ENCODE measurements at places on chromosomes 6 and 20.

DNA sequence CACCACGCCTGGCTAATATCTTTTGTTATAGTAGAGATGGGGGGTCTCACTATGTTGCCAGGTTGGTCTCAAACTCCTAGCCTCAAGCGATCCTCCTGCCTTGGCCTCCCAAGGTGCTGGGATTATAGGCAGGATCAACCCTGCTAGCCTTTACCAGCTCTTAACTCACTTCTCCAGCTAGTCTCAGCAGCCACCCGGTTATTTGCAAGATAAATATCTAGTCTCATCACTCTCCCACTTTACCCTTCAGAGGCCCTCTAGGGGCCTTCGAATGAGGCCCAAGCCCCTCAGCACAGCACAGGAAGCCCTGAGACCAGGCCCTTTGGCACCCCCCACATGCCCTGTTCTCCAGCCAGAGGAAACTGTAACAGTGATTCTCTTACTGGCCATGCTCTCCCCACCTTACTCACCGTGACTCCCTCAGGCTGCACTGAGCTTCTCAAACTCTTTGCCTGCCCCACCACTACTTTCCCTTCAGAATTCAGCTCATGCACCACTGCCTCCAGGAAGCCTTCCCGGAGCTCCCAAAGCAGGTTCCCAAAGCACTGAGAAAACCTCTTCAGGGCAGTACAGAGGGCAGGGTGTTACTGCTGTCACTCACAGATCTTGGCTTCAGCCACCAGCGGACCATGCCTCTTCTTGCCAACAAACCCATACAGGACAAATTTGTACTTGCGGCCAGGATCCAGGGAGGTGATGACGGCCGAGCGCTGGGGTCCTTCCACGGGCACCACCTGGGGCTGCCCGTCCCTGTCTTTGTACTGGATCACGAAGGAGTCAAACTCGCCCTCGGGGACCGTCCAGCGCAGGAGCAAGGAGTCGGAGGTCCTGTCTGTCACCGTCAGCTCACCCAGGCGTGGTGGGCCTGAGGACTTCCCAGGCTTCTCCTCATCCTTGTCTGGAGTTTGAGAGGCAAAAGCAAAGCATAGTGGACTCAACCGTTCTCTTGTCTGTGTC, 25.0 kb downstream of the TNXB start:
- no peak for DNase-seq

- no peak for DNase-seq
These were observed 104.9 kb downstream of the FOXO3 start for GRCh38 chr6:108665495-108666196.

GRCh38 chr6:85092226-85092625, 327.8 kb upstream of the TBX18 start:
- no peak for DNase-seq

- no peak for DNase-seq
These were observed 17.4 kb upstream of the FOXO3 start for GRCh38 chr6:108543175-108543940.

- no peak for DNase-seq
These were observed 135.0 kb upstream of the MAN1A1 start for GRCh38 chr6:119484598-119484997.

DNA sequence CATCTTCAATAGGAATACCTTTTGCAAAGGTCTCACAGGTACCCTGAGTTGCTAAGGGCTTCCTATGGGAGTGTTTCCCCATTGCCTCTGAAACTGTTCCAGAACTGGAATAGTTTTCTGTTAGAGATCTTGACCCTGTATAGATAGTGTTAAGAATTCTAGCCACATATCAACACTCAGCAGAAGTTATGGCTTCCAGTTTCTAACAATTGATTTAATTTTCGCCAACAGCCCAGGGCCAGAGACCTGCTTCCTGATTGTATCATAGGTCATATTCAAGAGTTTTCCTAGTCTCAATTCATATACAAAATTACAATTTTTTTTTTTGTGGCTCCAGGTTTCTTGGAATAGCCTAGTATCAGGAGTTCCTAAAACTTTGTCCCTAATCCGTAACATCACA, 61.0 kb downstream of the PXDC1 start:
- no peak for DNase-seq

DNA sequence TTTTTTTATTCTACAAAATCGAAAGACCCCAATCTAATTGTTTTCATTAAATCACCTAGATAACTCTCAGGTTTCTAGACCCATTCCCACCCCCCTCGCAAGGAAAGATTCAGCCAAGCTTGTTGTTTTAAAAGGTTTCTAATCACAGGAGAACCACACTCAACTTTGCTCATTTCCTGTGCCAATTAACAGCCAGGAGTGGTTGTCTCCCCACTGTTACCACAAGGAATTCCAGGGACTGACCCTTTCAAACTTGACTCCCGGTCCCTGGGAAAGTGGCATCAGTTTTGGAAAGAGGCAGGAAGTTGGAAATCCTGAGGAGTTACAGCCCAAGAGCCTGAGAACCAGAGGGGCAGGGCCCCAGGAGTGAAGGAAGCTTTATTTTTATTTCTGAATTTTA, 561.3 kb upstream of the JAG1 start:
- no peak for DNase-seq

GRCh38 chr6:146304181-146304580, 239.5 kb upstream of the RAB32 start:
- DNase-seq = no peak

- DNase-seq = no peak
These were observed 14.6 kb upstream of the HLA-F start for GRCh38 chr6:29708432-29709179.

DNA sequence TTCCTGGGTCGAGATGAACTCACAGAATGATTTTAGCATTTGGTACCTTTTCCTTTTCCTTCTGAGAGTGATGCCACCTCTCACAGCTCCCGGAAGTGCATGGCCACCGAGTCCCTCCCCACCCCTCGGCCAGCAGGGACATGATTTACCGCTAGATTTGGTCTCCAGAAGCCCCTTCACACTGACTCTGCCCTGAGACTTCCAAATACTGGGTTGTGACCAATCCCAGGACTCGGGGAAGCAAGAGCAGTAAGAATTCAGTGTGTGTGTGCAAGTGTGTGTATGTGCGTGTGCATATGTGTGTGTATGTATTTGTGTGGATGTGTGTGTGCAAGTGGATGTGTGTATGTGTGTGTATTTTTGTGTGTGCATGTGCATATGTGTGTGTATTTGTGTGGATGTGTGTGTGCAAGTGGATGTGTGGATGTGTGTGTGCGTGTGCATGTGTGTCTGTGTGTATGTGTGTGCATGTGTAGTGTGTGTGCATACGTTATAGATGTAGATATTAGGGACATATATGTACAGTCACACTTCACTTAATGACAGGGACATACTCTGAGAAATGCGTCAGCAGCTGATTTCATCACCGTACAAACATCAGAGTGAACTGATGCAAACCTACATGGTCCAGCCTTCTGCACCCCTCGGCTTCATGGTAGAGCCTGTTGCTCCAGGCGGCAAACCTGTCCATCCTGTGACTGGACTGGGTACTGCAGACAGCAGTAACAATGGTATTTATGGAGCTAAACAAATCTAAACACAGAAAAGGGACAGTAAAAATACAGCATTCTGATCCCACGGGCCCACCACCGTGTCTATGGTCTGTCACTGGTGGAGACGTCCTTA, 374.5 kb downstream of the TAF4 start:
- no peak for DNase-seq

DNA sequence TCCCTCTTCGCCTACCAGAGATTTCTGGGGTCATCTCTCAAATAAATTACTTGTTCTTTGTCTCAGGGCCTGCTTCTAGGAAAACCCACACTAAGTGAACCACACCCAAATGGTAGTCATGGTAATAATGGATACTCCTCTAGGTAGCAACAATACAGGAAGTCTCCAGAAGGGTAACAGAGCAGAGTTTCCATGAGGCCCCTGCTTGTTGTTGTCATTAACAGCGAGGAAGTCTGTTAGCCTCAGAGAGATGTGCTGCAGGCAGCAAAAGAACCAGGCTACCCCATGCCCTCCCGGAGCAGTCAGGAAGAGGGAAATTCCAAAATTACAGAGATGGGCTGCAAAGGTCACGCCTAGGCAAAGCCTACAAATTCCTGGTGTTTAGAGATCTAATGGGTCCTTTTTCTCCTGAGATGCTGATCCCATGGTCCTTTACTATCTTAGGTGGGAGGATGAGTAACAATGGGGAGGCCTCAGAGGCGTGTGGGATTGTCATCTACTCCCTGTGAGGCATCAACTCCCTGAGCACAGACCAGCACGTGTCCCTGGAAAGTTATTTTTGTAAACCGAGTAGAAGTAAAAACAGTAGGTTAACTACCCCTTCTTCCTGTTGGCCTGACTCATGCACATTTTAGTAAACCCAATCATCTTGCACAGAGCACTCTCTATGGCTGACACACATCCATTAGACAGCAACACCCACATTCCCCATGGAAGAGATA, 10.1 kb downstream of the ISM1 start:
- peak; percentile 15 for DNase-seq

- no peak for DNase-seq
These were observed 129.6 kb upstream of the NUP153 start for GRCh38 chr6:17836293-17836692.

GRCh38 chr6:63864061-63864460, 228.5 kb downstream of the PHF3 start:
- no peak for DNase-seq

DNA sequence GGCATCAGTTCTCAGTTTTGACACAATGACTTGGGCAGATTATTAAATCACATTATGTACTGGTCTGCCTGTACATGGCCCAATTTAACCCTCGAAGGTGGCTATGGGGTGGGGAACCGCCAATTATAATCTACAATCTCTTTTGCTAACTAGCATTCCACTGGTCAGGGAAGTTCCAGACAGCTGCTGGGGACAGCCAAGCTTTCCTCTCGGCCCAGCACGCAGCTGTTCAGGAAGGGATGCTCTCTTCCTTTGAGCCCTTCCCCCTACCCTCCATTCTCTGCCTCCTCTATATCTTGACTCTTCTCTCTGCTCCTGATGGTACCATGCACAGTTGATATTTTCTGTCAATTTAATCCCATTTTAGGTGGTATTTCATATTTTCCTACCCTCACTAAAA, 233.5 kb upstream of the AGPAT4 start:
- DNase-seq = no peak

GRCh38 chr6:106908386-106908840, 66.1 kb downstream of the CD24 start:
- DNase-seq = no peak

DNA sequence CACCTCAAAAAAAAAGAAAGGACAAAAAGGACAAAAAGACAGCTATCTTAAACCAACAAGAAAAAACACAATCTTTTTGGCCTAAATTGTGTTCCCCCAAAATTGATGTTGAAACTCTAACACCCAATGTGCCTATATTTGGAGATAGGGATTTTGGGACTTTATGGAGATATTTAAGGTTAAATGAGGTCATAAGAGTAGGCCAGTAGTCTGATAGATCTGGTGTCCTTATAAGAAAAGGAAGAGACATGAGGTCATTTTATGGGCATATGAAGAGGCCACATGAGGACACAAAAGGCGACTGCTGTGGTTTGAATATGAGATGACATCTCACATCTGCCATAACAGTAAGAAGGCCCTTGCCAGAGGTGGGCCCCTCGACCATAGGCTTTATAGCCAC, 49.5 kb downstream of the TRIM38 start:
- DNase-seq = no peak

DNA sequence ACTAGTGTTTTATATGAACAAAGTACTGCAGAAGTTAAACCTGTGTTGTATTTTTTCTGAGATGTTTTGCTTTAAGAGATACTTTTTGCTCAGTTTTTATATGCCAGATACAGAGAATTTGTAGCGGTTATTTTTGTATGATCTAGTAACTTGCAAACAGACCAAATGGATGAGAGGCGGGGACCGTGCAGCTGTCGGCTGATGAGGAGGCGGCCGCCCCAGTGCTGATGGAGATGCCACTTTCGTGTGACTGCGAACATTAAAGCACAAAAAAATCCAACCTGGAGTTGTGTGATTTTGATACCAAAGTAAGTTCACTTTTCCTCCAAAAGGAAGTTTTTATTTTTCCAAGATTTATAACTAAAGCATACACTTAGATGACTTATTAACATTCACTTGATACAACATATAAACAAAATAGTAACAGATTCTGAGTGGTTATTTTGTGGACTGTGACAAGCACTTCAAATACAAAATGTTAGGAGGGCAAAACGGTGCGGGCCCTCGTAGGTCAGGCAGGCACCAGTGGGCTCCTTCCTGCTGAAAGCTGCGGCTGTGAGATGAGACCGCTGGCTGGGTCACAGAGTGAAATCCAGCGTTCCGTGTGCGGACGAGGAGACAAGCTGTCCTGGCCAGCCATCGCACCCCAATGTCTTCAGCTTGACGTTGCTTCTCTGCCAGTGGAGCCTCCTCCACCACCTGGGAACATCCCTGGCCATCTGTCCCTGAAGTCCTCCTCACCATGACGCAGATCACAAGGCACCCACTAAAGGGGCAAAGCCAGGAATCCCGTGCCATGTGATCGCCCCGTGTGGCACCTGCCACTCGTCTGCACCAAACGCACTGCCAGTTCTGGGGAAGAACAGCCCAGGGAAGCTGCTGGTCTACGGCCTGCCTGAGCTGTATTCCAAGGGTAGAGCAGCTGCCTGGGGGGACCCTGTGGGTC, 4.0 kb upstream of the OGFR start:
- no peak for DNase-seq

DNA sequence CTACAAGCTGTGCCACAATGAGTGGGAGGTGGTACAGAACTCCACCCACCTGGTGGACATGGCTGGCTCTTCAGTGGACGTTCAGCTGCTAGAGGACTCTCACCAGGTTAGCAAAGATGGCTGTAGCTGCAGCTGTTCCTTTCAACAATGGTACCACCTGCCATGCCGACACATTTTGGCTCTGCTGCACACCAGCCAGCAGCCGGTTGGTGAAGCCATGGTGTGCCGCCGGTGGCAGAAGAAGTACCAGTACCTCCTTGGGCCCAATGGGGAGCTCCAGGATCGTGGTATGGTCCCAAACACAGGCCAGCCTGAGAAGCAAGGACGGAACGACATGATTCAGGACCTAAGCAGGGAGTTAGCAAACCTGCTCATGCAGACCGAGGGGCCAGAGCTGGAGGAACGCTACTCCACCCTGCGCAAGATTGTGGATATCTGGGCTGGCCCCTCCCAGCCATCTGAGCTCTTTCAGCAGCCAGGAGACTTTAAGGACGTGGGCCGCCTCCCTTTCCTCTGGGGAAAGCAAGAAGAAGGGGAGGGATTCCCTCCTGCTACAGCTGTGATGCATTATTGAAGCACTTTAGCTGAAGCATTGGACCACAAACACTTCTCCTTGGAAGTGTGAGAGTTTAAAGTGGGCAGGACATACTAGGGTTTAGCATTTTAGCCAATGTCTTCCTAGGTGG, 2.8 kb upstream of the ZSWIM1 start:
- no peak for DNase-seq
